ENCODE measurements at places on chromosomes 5 and 9.

DNA sequence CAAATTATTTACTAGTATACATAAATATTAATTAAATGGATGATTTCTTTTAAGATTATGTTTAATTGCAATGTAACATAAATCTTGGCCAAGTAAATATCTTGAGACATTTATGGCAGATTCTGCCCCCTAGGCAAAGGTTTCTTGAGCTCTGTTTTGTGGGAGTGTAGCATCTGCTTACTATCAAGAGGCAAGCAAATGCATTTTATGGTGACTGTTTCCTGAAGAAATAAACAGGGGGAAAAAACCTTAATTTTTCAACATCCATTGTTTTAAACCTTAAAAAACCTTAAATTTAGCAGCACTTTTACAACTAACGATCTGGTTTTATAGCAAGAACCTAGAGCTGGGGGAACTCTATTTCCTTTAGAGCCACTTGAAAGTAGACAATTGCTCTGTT lies 25.7 kb upstream of the FREM1 start:
- no peak for DNase-seq

DNA sequence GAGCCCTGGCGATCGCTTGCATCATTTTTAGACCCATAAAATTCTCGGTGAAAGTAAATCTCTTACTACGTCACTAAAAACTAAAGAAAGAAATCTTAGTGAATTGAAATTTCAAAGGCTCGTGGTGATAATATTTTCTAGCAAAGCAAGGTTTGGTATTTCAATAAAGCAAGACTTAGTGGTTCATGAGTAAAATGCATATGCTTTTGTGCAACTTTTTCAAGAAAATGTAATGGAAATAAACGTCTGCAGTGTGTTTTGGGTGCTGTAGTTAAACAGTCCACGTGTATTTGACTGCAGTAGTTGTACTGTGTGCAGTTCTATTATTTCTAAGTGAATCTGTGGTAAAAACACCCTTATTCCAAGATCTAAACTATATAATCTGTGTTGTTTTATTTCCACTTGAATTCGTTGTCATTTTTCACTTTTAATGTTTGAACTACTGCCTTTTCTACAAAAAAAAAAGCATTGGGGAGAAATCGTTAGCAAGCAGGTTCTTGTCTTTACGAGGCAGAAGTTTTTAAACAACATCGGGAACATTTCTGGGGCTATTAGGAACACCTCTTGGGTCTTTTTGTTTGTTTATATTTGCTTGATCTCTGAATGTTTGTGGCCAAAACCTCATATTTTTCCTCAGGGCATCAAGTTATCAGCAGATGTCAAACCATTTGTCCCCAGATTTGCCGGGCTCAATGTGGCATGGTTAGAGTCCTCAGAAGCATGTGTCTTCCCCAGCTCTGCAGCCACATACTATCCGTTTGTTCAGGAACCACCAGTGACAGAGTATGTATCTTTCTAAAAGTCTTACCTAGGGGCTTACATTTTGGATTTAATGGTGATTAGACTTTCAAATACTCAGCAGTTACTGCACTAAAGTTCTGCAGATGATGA lies 960 bp downstream of the SECISBP2 start:
- DNase-seq, result no peak

DNA sequence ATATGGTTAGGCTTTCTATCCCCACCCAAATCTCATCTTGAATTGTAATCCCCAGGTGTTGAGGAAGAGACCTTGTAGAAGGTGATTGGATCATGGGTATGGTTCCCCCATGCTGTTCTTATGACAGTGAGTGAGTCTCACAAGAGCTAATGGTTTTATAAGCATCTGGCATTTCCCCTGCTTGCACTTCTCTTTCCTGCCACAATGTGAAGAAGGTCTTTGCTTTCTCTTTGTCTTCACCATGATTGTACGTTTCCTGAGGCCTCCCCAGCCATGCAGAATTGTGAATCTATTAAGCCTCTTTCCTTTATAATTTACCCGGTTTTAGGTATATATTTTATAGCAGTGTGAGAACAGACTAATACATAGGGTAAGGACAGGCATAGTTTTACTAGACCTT lies 334.5 kb downstream of the TLR4 start:
- no peak for DNase-seq

GRCh38 chr5:132782101-132782500 lies 5.1 kb upstream of the SEPTIN8 start:
- no peak for DNase-seq

GRCh38 chr9:33044162-33044673 lies 19.1 kb downstream of the DNAJA1 start:
- peak; percentile 21 for DNase-seq

DNA sequence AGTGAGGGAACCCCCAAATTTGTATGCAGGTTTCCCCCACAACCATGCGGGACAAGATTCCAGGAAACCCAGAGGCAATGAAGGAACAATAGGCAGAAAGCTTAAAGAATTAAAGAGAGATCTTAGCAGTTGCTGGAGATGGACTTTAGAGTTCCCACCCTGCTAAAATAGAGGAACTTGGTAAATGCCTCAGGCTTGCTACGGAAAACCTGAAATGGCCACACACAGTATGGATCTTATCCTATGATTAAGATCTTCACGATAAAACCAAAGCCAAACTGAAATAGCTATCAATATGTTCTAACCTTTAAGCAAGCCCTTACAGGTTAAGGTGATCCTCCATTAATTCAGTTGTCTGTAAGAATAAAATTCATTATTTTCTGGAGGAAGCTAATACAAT lies 148.3 kb downstream of the RANBP17 start:
- no peak for DNase-seq

DNA sequence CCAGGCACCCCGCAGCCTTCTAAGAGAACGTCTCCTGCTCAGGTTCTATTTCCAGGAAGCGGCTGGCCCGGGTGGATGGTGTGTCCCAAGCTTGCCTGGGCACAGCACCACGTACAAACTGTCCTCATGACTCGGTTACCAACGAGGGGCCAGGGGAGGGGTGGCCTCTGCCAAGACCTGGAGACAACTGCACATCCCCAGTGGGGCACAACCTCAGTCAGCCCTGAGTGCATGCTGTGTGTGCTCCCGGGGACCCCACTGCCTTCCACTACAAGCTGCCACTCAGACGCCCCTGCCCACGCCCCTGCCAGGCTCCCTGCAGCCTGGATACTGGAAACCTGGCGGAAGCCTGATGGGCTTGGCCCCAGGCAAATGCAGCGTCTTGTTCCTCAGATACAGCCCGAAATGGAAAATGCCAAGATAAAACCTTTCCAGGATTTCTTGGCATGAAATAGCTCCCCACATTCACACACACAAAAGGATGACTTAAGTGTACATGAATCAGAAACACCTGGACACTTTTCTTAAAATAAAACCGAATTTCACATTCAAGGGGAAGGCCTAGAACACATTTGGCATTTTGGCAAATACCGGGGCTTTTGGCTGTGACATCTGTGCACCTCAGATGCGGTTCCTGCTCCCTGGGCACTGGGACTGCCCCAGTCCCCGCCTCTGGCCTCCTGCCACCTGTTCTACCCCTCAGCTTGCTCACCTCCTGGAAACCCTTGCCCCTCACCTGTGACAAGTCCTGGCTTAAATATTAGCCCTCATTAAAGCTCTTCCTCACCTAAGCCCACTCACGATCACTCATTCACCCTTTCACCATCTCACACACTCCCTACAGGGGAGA lies 62.5 kb downstream of the COL23A1 start:
- DNase-seq, result no peak

GRCh38 chr5:89211836-89212235 lies 328.9 kb upstream of the MEF2C start:
- no peak for DNase-seq

DNA sequence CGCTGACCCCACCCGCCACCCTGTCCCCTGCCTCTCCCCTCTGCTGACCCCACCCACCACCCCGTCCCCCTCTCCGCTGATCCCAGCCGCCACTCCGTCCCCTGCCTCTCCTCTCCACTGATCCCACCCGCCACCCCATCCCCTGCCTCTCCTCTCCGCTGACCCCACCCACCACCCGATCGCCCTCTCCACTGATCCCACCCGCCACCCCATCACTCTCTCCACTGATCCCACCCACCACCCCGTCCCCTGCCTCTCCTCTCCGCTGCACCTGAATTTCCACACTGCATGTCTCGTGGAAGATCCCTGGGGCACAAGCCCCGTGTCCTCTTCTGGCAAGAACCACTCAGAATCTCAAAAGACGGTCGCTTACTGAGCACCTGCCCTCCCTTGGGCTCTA lies 53.4 kb upstream of the OLFM1 start:
- no peak for DNase-seq

DNA sequence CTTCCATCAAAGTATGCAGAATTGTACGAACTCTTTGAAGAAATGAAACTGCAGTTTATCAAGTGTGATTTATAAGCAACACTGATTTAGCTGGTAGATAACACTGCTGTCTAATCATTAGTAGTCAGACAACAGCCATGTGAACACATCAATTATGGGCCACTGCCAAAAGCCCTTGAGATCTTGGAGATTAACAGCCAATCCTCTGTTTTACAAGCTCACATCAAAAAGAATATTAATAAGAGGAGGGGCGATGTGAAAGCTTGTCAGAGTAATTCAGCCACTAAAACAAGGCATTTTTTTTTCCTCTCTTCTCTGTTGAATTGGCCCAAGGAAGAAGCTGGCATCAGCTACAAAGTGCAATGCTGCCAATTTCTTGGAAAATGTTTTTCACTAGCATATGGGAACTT lies 28.1 kb downstream of the ZNF608 start:
- DNase-seq, result no peak

DNA sequence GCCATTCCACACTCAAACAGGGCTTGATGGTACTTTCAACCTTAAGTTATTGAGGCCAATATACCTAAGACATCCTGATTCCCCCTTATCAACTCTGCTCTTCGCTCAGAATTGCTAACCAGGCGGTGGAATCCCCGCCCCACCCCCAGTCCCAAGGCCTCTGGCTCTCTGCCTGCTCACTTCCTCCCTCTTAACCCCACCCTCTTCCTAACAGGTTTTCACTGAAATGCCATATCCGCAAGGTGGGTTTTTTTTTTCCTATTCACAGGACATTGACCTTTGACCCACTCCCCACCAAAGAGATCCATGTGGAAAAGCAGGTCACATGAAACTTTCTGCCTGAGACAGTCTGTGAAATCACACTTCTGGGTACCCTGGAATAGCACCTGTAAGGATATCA lies 66.6 kb upstream of the IFNK start:
- no peak for DNase-seq

GRCh38 chr5:52922384-52922783 lies 66.8 kb upstream of the ITGA2 start:
- DNase-seq, result no peak

- DNase-seq, result no peak
Observed at GRCh38 chr5:153476767-153477166, 13.7 kb upstream of the GRIA1 start.

- no peak for DNase-seq
Observed at GRCh38 chr5:147223948-147224791, 10.7 kb upstream of the STK32A start.

DNA sequence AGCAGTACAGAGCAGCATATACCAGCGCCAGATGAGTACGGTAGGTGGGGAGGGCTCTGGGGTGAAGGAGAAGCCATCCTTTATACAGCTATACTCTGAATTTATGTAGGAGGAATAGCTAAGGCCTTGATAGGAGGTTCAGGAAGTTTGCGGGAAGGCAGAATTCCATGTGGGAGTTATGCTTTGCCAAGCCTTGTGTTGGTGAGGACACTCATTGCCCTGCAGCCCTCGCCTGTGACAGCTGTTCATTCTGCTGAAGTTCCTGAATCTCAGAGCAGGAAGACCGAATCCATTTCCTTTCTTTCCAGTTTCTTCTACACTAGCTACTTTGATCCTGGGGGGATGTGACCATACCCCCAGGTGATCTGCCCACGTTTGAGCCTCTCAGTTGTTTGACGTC lies 7.7 kb downstream of the MFAP3 start:
- DNase-seq, result no peak

DNA sequence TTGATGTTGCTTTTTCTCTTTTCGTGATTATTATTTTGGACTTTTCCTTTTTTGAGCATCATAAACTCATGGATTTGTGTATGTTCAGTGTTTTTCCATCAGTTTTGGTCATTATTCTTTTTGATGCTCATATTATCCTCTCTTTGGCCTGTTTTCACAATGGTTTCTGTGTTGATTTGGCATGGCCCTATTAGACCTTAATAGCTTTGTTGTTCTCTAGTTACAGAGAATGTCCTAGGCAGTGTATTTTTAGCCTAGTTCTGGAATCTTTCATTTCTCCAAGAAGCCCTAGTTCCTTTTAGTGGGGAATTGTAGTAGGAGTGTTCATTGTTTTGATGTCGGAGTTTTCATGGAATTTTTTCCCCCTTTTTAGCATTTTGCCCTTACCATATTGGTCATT lies 41.3 kb upstream of the ROPN1L start:
- DNase-seq, result no peak

DNA sequence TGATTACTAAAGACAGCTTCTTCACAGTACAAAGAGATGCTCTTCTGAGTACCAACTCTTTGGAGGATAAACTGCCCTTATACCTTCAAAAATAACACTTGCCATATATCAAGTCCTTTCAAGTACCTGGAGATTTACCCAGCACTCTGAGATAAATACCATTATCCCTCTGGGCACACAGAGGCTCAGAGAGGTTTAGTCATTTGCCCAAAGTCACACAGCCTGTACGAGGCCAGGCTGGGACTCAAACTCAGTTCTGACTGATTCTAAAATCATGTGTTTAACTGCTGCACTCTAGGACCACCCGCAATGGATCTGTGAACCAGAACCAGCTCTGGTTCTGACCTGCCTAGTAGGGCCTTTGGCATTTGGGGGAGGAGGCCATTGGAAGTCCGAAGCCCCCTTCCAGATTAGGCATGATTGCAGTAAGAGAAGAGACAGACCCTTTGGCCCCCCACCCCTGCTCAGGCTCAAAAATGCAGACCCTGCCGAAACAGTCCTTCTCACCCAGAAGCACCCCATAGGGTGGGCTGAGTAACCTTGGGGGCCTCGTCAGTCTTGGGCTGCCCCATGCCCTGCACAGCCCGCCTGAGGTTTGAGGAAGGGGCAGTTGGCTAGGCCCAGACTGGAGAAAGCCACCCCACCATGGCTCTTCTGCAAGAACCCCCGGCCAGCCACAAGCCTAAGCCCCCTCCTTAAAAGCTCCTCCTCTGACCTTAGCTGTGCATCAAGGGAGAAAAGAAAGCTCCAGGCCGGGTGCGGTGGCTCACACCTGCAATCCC lies 32.8 kb upstream of the IL17B start:
- no peak for DNase-seq

- DNase-seq, result no peak
Observed at GRCh38 chr9:126205265-126205664, 121.4 kb upstream of the MVB12B start.

Data from T-helper 2 cell (primary cell).